ENCODE measurements at places on chromosomes 2 and 18.
A peak's percentile ranks its signal among the peaks of the same experiment; 100 is the strongest.

DNA sequence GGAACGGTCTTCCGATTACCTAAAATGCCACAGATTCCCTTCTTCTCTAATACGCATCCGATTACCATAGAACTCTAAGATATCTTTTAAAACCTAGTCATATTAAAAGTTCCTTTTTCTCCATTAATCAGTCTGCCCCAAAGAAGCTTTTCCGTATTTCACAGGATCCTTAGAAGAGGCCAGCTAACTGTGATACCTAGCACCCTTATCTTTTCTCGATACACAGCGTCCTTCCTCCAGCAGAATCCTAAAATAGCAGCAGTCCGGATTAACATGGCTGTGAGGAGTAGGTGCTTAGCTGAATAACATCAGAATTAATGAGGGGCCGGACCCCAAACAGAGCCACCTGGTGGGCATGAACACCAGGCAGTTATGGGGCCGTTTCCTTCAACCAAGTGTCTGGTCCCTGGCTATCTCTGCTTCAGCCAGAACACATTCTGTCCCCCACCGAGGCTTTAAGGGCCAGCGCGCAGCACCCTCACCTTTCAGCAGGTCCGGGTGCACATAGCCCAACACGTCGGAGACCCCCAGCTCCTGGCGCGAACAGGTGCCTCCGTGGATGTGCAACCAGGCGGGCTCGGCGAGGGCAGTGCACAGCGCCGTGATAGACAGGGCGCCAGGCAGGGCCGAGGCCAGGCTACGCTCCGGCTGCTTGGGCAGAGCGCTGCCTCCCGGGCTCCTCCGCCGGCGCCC, 995 bp downstream of the TMEM127 start:
- no peak for DNase-seq

DNA sequence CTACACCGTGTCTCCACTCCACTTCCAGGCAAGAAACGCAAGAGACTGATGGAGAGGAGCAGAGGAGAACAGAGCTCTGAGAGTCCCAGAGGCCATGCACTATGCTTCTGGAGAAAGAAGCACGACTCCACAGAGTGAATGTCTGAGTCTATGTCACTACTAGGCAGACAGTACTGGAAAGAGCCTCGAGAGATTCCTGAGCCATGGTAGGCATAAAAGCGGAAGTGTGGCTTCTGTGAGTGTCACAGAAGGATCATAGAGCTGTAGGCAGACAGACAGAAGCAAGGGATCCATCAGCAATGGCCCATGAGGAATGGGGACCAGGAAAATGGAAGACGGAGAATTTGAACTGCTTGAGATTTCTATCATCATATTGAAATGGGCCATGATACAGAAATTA, 542.6 kb downstream of the ZEB2 start:
- no peak for DNase-seq

GRCh38 chr18:58322464-58322863, 278.4 kb downstream of the NEDD4L start:
- DNase-seq, result no peak

GRCh38 chr2:220053919-220054318, 426.5 kb downstream of the SLC4A3 start:
- no peak for DNase-seq

- no peak for DNase-seq
Measured at GRCh38 chr2:53208815-53209214, 558.8 kb upstream of the CHAC2 start.

- DNase-seq, result no peak
Measured at GRCh38 chr2:30454571-30454970, 7.5 kb downstream of the LCLAT1 start.

- no peak for DNase-seq
Measured at GRCh38 chr18:10242936-10243680, 211.3 kb upstream of the APCDD1 start.

- DNase-seq, result no peak
Measured at GRCh38 chr2:234003972-234004617, 46.4 kb upstream of the SPP2 start.

DNA sequence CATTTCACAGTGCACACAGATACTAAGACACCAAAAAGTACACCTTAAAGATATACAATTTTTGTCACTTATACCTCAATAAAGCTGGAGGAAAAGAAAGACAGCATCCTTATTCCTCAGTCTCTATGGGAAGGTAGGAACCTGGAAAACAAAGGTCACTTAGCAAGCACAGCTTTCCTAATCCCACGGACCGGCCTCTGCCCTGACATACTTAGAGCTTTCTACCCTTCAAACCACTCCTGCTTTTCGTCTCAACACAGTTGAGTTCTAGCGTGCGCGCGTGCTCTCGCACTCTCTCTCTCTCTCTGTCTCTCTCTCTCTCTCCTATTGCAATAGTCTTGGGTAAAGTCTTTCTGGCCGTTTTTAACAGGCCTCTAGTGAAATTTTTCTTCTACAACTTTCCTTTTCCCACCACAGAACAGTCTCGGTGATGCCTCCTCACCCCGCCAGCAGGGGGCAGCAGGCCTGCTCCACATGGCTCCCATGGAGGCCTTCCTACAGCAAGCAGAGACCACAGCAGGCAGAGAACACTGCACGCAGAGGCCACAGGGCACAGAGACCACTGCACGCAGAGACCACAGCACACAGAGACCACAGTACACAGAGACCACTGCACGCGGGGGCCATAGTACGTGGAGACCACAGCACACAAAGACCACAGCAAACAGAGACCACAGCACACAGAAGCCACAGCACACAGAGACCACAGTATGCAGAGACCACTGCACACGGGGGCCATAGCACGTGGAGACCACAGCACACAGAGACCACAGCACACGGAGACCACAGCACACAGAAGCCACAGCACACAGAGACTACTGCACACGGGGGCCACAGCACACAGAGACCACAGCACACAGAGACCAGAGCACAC, 106.9 kb downstream of the FBXO15 start:
- DNase-seq, result peak; percentile 57

GRCh38 chr2:72162574-72162973, 14.9 kb upstream of the CYP26B1 start:
- no peak for DNase-seq

DNA sequence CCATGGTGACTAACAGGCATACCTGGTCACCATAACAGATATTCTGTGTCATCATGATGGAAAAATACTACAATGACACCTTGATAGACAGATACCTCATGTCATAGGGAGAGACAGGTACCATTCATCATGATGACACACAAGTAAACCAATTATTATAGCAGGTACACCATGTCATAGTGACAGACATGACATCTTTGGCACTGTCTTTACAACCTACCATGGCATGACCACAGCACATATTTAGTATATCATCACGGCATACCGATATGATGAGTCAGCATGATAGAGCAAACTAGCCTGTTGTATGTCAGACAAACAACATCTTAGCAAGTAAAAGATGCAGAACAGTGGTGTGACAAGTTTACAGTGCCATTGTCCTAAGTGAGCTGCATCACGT, 101.3 kb upstream of the KLHL29 start:
- DNase-seq, result no peak

DNA sequence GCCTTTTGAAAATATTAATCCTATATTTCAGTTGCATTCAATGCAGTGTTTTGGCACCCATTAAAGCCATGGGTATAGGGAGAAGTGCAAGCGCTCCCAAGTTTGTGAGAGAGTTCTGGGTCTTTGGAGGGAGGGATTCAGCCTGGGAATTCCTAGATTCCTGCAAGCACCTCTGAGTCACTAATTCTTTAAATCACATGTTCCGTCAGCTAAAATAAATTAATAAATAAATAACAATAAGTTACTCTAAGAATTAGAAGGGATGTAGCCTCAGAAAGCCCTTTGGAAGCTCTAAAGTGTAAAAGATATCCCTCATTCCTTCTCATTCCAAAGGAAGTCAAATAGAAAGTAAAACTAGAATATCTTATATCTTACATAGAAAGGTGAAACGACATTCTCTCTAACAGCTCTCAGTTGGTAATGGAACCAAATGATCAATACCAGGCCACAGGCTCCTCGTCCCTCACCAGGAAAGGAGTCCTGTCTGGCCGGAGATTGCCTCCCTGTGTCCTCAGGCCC, 222.4 kb upstream of the RBBP8 start:
- no peak for DNase-seq

GRCh38 chr18:5207471-5208150, 10.6 kb upstream of the AKAIN1 start:
- DNase-seq, result no peak

DNA sequence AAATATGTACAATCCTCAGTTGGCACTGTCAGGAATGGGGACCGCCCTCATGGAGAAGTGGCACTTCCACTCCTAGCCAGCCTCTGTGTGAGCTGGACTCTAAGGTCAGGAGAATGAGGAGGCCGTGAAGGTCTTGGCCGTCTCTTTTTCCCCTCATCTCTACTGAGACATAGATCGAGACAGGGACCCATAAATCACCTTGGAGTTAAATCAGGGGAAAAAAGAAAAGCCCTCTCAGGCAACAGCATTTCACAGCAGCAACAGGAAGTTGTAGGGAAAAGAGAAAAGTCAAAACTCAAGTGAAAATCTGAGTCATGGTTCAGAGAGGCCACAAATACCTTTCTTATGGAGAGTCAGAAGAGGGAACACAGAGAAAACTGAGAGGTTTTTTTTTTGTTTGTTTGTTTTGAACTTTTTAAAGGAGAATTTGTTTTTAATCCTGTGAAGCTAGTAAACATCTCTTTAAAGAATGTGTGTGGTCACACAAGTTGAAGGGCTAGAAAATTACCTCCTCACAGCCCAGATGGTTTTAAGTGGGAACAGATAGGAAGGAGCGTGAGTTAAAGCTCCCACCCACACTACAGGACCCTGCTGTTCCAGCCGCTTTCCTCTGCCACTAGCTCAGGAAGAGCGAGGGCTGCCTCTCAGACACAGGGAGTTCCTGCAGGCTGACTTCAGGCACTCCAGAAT, 30.6 kb upstream of the CYP1B1 start:
- DNase-seq, result no peak

DNA sequence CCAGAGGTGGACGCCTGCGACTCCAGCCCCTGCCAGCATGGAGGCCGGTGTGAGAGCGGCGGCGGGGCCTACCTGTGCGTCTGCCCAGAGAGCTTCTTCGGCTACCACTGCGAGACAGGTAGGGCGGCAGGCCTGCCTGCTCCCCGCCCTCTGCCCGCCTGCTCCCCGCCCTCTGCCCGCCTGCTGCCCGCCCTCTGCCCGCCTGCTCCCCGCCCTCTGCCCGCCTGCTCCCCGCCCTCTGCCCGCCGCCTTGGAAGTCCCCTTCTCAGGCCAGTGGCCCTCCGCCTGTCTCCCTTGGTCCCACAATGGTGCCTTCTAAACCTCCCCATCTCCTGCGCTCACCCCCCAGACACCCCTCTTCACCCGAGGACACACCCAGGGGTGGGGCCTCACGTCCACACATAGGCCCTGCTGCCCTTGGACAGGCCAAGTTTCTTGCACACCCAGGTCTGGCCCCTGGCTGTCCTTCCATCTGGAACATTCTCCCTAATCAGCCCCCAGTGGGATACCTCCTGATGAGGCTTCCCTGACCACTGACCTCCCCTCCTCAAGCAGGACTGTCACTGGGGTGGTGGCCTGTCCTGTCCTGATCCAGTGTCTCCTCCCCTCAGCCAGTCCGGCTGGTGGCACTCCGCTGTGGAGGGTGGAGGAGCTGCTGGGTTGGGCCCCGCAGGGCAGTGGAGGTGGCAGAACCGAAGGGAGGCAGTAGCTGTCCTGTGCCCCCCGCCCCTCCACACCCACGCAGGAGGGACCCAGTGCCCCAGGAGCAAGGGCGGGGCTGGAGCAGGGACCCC, 37.9 kb downstream of the MTERF4 start:
- peak; percentile 16 for DNase-seq

DNA sequence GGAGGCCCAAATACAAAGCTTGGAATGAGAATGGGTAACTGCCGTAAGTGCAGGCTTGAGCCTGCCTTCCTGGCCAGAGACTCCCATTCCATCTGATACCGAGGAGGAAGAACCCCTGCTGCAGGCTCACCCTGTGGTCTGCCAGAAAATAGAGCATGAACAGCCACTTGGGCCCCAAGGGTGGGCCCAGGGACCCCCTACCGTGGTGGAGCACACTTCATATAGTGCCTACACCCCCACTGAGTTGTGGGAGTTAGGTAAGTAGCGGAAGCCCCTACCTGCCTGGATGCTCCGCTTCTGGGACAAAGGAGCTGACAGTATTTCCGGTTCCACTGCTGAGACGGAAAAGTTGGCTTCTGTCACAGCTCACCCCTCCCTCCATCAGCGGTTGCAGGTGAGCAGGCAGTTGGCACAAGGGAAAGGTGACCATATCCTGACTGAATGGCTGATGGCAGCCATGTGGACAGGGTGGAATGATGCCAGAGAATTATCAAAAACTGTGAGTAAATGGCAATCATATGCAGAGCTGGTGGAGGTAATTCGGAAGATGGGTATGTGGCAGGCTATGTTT, 11.5 kb upstream of the C2orf42 start:
- DNase-seq, result no peak

GRCh38 chr2:158394453-158394852, 62.1 kb downstream of the CCDC148 start:
- DNase-seq, result no peak

DNA sequence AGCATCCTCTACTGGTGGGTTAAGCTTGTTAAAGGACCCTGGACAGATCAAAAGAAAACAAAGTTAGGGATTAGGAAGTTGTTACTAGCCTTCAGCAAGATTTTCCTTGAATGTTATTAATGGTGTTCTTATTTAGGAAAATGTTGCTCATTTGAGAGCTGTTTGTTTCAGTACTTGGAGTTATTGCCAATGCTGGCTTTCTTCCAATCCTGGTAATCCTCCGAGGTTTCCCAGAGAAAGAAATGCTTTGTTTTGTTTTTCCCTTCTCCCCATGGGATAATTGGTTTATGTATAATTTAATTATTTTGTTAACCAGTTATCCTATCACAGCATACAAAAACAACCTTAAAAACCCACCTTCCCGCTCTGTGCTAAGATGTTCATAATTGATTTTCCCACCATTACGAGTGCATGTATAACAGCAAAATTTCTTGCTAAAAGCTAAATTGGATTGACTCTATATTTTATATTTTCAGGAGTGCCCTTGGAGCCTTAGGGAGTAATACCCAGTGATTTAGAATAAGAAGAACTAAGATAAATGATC, 79.8 kb downstream of the MGAT5 start:
- DNase-seq, result no peak

DNA sequence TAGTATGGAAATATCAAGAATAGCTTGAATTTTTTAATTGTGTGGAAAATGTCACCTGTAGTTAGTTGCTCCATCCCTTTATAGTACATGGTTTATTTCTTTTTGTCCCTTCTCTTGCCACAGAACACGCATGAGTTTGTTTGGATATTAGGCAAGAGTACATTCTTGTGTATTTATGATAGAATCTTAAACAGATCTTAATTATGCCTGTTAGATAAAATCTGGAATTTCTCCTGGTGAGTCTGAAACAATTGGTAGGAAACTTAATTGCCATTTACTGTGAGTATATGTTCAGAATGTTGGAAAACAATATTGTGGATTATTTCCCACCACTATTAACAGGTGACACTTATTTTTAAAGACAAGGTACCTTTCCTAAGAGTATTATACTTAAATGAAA, 30.2 kb upstream of the CABYR start:
- DNase-seq, result no peak

DNA sequence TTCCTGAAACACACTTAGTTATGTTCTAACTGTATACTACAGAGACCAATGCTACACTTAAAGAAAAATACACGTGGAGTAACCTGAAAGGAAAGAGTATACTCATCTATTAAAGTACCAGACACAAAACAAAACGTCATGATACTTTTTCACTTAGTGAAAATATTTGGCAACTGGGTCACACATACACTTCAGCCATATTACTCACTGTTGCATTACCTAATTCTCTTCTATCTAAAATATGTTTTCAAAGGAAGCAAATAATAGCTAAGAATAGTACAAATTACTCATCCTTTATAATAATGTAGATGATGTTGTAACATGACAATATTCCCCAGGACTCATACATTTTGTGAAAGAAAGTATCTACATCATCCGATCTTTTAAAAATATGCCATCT, 76.5 kb upstream of the EPB41L3 start:
- DNase-seq, result no peak

- no peak for DNase-seq
Measured at GRCh38 chr18:70709720-70710119, 420.9 kb downstream of the SOCS6 start.
